Calu3 (cell line): ENCODE measurements at places on chromosomes 7 and 10. TPM values are rescaled to one million over a fixed set of nuclear protein-coding genes. Genes with fewer than 3 reads are reported as not detected.

Gene SPRN
- total RNA-seq = 0.15 TPM in 1 of 2 replicates, not detected in the other

Gene VAX1
- not detected in 2 replicates for total RNA-seq

Gene CLCN1
- total RNA-seq = 0.34 and 0.61 TPM in 2 replicates

Gene HTR7
- 0.12 TPM in 1 of 2 replicates, not detected in the other for total RNA-seq

Gene TMEM225B
- total RNA-seq = not detected in 2 replicates

Gene SEC24C
- 91.7 and 98.4 TPM in 2 replicates for total RNA-seq

Gene SHTN1
- total RNA-seq = 29.9 and 32.3 TPM in 2 replicates

Gene CHAT
- total RNA-seq = not detected in 2 replicates

Gene ELN
- total RNA-seq = 0.39 and 0.42 TPM in 2 replicates

Gene MUC12
- 0.59 and 1.3 TPM in 2 replicates for total RNA-seq

Gene PDZD7
- 1.2 and 1.3 TPM in 2 replicates for total RNA-seq

Gene ELMO1
- total RNA-seq = not detected in 2 replicates

Gene ERCC6
- total RNA-seq = 25.7 and 32.0 TPM in 2 replicates

Gene TRIM56
- total RNA-seq = 44.5 and 62.6 TPM in 2 replicates

Gene ZNF138
- 5.5 and 6.5 TPM in 2 replicates for total RNA-seq

Gene PILRA
- 3.1 and 3.3 TPM in 2 replicates for total RNA-seq

Gene GNAT3
- total RNA-seq = not detected in 2 replicates

Gene RGS10
- total RNA-seq = 8.3 and 10.8 TPM in 2 replicates

Gene ANKRD30A
- total RNA-seq = 0.10 TPM in 1 of 2 replicates, not detected in the other

Gene KNDC1
- 1.2 and 1.7 TPM in 2 replicates for total RNA-seq

Gene HOXA7
- total RNA-seq = not detected in 2 replicates

Gene CPA2
- total RNA-seq = not detected in 2 replicates

Gene HOXA3
- total RNA-seq = 15.9 and 20.9 TPM in 2 replicates

Gene TRA2A
- total RNA-seq = 136 and 143 TPM in 2 replicates

Gene HABP2
- 0.59 and 1.0 TPM in 2 replicates for total RNA-seq

Gene DNAH11
- total RNA-seq = 1.6 and 1.9 TPM in 2 replicates

Gene FBXL13
- total RNA-seq = 1.3 and 2.6 TPM in 2 replicates

Gene AGBL3
- 5.4 and 6.3 TPM in 2 replicates for total RNA-seq

Gene STAG3
- total RNA-seq = 0.66 and 1.2 TPM in 2 replicates

Gene PRSS37
- total RNA-seq = not detected in 2 replicates

Gene AGR2
- total RNA-seq = 378 and 444 TPM in 2 replicates

Gene FGFBP3
- 1.9 and 2.1 TPM in 2 replicates for total RNA-seq

Gene KCNIP2
- 3.3 and 4.8 TPM in 2 replicates for total RNA-seq

Gene GJD4
- total RNA-seq = not detected in 2 replicates

Gene EBF3
- not detected in 2 replicates for total RNA-seq

Gene PIK3CG
- total RNA-seq = not detected in 2 replicates

Gene BCCIP
- total RNA-seq = 49.3 and 52.2 TPM in 2 replicates

Gene ITPRID1
- total RNA-seq = 0.95 and 3.8 TPM in 2 replicates

Gene GIMAP1
- not detected in 2 replicates for total RNA-seq

Gene SOSTDC1
- 13.9 and 22.1 TPM in 2 replicates for total RNA-seq

Gene CCDC3
- not detected in 2 replicates for total RNA-seq

Gene MMP21
- 0.24 TPM in 1 of 2 replicates, not detected in the other for total RNA-seq

Gene CALY
- total RNA-seq = not detected in 2 replicates

Gene BICC1
- total RNA-seq = 58.0 and 70.2 TPM in 2 replicates

Gene COPG2
- total RNA-seq = 18.2 and 19.8 TPM in 2 replicates

Gene TMEM184A
- total RNA-seq = 61.9 and 75.8 TPM in 2 replicates

Gene FXYD4
- not detected in 2 replicates for total RNA-seq

Gene ALKBH4
- total RNA-seq = 5.4 and 6.5 TPM in 2 replicates

Gene PHYH
- 26.7 and 30.4 TPM in 2 replicates for total RNA-seq

Gene AKR1C4
- total RNA-seq = 0.40 and 0.76 TPM in 2 replicates
